AG04449 (cell line): ENCODE measurements at places on chromosomes 7 and 10.

- DNase-seq, result no peak
Measured at GRCh38 chr7:107746006-107746405, 2.1 kb downstream of the CBLL1 start.

- DNase-seq, result no peak
Measured at GRCh38 chr7:91405092-91405788, 141.0 kb downstream of the FZD1 start.

DNA sequence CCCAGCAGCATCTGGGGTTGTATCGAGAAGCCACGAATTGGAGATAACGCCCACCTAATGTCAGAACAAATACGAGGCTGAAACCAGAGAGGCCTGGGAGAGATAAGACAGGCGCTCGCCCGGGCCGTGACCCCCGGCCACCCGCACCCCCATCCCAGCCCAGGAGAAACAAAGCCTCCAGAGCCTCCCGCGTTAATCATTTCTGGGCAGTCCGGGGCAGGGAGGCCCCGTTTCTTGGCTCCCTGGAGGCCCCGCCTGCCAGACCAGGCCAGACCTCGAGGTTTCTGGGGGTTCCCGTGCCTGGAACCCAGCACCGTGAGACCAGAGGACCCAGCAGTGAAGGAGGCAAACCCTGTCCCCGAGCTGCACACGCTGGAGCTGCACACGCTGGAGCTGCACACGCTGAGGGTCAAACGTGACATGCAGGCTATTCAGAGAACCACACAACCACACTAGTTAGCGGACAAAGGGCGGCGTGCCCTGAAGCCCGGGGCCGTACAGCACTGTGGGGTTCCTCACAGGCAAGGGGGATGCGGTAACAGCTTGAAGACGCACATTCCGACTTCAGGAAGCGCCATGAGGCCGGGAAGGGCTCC lies 53.4 kb downstream of the FOXL3 start:
- DNase-seq, result no peak

DNA sequence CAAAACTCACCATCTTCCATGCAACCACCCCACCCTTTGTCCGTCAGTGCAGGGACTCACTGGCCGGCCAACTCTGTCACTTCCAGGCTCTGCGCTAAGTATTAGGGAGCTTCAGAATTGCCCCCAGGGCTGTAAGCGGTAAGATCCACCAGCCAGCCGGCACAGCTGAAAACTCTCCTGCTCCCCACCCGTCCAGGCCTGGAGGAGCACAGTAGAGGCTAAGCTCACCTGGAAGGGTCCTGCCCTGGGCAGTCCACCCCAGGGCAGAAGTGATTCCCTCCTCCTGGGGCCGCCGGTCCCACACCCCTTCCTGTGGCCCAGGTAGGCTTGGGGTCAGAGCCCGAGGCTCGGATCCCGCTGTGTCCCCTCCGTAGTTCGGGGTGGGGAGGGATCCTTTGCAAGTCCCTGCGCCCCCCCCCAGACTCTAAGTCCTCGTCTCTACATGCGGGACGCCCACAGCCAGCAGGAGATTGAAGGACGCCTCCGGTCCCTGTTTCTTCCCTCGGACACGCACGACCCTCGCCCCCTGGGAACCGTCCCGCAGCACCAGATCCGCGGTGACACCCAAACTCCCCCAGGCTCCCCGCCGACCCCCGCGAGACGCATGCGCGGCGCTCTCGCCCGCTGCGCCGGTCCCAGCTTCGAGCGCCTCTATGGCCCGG lies 138.9 kb downstream of the ARHGAP22 start:
- no peak for DNase-seq

GRCh38 chr7:107641676-107642075 lies 19.0 kb upstream of the SLC26A4 start:
- DNase-seq, result no peak

DNA sequence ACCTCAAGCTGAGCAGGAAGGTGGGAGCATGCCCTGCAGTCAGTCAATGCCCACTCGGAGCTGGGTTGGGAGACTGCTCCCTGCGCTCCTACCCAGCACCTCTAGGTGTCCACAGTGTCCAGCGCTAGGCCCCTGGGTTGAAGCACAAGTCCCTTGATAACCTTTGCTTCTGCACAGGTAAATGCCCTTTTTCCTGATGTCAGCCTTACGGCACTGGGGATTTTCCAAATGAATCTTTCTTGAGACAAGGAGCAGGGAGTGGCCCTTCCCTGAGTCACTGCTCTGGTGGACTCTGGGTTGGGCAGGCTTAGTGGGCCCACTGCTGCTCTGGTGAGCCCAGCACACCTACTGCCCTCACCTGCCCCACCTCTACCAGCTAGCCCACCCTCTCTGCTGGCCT lies 61.9 kb upstream of the OPN4 start:
- no peak for DNase-seq

- no peak for DNase-seq
Measured at GRCh38 chr7:129550693-129551360, 48.5 kb downstream of the SMKR1 start.

DNA sequence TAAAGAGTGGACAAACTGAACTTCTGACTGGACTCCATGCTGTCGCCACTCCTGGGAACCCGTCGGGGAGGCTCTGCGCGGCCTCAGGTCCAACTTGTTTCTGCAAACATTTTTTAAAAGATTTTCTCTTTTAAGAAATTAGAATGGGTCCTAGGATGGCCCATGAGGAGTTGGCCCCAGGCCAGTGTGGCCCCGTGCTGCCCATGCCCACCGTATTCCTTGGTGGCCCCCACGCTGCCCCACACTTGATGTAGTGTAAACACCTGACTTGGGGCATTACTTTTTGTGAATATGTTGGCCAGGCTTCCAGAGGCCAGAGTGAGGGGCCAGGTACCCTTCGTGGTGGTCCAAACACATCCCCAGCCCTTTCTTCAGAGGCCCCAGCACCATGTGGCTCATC lies 19.3 kb downstream of the ZNF316 start:
- no peak for DNase-seq

DNA sequence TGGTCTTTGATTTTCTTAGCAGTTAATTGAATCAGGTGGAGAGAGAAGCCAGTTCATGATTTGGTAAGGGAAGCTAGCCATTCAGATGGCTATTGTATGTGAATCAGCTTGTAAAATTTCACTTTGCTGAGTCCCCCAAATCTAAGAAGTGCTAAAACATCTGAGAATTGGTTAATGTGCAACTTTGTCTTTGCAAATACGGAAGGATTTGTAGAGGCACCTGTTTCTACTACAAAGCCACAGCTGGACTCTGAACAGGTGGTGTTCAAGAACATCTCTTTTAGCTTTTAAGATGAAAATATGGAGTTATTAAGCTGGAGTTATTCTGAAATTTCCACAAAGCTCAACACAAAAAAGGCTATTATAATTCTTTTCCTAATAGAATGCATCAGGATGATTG lies 132.6 kb downstream of the VPS50 start:
- DNase-seq, result no peak

DNA sequence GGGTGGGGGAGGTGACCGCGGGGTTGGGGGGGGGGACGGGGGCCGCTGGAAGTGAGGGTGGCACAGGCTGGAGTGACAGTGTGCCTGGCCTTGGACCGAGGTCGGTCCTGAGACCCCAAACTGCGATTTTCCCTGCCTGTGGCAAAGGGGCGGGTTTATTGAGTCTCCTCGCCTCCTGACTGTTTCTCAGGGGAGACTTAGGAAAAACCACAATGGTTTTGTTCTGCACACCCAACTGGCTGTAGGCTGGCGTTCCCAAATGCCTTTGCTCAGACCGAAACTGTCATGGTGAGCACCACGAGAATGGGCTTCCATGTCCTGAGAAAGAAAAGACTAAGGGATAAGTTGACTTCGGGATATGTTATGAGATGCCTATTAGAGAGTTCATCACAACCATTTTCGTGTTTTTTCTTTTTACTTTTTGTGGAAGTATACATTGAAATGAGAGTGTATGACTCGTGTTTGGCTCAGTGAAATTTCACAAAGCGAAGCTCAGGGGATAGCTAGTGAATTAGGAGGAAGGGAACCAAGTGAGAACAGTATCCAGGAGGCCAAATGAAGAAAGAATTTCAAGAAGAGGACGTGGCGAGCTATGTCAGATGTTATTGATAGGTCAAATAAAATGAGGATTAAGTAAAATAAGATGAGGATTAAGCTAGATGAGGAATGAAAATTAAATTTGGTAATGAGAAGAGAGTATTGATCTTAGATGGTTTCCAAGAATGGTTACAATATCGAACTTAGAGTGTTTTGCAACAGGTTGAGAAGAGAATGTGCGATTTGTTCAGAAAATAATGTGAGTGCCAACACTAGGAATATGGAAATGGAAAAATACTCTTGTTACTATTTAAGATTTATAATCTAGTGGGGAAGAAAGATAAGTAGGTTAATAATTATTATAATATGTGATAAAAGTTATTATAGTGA lies 918 bp downstream of the NET1 start:
- DNase-seq, result no peak

DNA sequence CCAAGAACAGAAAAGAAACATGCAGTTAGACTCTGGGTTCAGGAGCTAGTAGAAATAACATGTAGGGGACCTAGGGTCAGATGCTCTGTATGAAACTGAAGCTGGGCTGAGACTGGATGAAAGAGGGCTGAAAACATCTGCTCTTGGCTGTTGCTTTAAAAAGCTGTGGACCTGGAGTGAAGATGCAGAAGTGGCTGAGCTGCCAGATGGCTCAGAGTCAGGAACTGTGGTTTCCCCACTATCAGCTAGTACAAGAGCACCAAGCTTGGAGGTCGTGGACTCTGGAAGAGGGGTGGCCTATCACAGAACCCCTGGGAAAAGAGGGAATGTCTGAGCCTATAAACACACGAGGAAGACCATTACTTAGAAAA lies 5.9 kb downstream of the ADK start:
- DNase-seq, result no peak

- DNase-seq, result no peak
Measured at GRCh38 chr10:37549054-37549453, 308.4 kb downstream of the ZNF248 start.

GRCh38 chr7:51602376-51602775 lies 285.8 kb upstream of the COBL start:
- no peak for DNase-seq

DNA sequence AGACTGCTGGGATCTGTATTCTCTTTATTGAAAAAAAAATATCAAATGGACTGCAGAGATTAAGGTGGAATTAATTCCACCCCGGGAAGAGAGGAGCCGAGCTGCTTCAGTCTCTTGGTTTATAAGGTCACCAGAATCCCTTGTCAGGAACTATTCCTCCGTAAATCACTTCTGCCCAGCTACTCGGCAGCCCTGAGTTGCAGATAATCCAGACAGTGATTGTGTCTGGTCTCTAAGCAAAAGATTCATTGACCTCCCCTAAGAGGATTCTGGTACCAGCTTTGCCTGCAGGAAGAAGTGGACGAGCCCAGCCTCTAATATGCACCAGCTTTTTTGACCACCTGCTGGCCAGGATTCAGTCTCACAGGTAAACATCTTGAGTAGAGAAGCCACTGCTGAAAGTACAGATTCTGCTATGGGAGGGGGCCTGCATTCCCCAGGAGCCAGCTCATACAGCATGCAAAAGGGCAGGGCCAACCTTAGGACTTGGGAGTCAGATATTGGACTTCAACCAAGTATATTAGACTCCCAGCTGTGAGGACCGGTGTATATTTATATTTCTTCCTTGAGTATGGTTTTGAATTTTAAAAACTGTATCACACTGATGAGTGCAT lies 27.1 kb upstream of the PLXNA4 start:
- no peak for DNase-seq

GRCh38 chr10:7417807-7418206 lies 7.0 kb upstream of the SFMBT2 start:
- DNase-seq, result no peak
